ENCODE measurements at places on chromosomes 4 and X. TPM values are rescaled to one million over a fixed set of nuclear protein-coding genes. Genes with fewer than 3 reads are reported as not detected.

- DNase-seq = peak; percentile 31
Measured at GRCh38 chrX:133414406-133415275, 648 bp downstream of the GPC4 start.

Gene MGAT4D
- not detected for polyA plus RNA-seq

GRCh38 chrX:28639451-28639850 is 52.2 kb downstream of the IL1RAPL1 start:
- peak; percentile 3 for DNase-seq

DNA sequence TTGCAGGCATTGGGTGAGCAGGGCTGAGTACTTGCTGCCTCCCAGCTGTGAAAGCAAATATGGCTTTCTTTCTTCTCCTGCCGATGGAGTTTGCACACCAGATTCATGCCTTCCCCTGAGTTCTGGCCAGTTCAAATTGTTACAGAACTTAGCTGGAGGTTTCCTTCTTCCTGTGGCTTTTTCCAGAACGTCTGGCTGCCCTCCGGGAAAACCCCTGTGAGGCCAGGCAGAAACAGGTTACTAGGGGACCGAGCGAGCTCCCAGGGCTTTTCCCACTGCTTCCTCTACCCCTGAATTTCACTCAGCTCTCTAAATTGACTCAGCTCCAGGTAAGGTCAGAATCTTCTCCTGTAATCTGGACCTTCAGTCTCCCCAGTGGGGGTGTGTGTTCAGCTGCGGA is 482.4 kb downstream of the C4orf33 start:
- no peak for DNase-seq

GRCh38 chr4:151251603-151252304 is 25.2 kb upstream of the PRSS48 start:
- DNase-seq = no peak

Gene CXCL1
- polyA plus RNA-seq = 2.6 TPM

- DNase-seq = no peak
Measured at GRCh38 chrX:50680990-50681389, 133.0 kb downstream of the SHROOM4 start.

Measured in left lung (tissue), 14 donors.